ENCODE measurements at places on chromosomes 16 and 17.

- DNase-seq: no peak
Observed at GRCh38 chr17:9115214-9116191, 94.2 kb downstream of the NTN1 start.

DNA sequence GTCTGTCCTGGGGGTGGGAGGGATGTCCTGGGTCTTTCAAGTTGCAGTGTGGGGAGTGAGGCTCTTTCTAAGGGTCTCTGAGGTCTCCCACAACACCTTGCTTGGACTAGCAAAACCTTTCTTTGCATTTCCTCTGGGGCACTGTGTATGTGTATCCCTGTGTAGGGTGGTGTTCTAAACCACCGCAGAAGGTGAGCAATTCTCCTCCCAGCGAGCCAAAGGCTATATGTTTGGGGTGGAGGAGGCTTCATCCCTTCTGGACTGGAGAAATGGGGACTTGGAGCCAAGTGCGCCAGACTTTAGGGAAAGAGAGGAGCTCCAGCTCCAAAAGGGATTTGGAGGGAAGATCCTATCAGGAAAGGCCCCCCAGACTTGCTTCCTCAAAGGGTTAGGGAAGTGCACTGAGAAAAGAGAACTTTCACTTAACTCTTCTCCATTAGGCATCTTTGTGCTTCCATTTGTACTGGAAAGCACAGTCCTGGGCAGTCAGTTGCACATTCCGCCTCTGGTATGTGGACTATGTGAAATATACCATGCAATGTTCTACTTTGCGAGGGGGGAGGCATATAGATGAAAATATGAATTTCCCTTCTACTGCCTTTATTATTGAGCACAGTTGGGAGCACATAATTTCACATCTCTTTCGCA, 18.9 kb upstream of the HOXB9 start:
- DNase-seq: no peak

GRCh38 chr16:46658925-46659324, 30.1 kb downstream of the VPS35 start:
- DNase-seq: no peak

GRCh38 chr16:5062790-5063765, 2.7 kb downstream of the C16orf89 start:
- DNase-seq: no peak

- DNase-seq: no peak
Observed at GRCh38 chr17:74839990-74840852, 19.5 kb downstream of the GRIN2C start.

GRCh38 chr17:32319548-32319905, 22.4 kb downstream of the C17orf75 start:
- DNase-seq: no peak

DNA sequence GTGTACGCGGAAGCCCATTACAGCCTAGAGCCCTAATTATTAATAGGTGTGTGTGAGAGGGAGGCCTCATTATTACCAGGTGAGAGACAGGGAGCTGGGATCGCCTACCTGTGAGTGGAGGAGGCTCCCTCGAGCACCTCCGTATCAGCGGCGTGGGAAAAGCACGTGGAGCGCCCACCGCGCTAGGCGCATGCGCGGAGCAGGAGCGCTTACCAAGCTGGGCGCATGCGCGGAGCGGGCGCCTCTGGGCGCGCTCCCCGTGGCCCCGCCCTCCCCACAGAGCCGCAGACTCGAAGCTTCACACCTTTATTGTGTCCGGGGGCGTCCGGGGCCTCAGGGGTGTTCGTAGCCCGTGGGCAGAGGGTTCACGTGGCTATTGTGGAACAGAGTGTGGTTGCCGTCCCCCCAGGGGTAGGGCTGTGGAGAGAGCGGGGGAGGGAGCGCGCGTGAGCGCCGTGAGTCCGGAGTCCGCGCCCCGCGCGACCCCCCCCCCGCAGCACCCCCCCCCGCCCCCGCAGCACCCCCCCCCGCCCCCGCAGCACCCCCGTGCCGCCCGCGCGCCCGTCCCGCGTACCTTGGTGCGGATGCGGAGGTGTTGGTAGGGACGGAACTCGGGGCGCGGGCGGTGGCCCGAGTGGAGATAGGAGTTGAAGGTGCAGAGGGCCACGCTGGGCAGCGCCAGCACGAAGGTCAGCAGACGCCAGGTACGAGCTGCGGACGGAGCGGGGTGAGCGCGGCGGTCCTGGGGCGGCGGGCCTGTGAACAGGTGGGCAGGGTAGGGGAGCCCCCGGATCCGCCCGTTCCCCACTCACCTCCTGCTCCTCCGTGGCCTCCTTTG, 500 bp downstream of the COX6A2 start:
- peak; percentile 26 for DNase-seq

GRCh38 chr17:29561554-29562517, 5.0 kb downstream of the ABHD15 start:
- no peak for DNase-seq

GRCh38 chr17:78364436-78365281, 4.8 kb upstream of the SOCS3 start:
- DNase-seq: no peak

DNA sequence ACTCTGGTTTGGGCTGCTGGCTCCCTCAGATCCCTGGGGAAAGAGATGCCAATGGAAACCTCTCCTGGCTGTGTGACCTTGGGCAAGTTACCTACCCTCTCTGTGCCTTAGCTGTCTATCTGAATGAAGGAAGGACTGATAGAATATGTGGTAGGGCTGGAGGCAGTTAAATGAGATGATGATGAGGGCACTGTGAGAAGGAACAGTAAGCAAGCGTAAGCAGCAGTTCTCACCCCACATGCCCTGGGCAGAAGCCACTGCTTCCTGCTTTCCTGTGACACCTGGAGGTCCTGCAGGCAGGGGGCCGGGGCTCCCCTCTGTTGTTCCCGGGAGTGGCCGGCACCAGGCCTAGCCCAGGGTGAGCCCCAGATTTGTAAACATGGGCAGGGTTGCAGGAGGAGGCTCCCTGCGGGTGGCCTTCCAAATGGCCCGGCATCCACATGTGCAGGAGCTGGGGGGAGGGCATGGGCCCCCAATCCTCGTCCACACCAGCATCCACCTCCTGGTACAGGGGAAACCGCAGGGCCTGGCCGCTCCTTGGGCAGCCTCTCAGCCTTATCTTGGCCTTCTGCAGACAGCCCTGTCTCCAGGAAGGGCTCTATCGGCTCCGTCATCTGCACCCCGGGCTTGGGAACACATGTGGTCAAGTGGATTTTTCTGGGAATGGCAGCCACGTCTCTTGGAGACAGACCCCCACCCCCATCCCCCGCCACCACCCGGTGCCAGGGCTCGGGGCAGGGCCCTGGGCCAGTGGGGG, 235.6 kb upstream of the GSE1 start:
- DNase-seq: no peak

- DNase-seq: peak; percentile 65
Observed at GRCh38 chr16:88920618-88921590, 54.4 kb upstream of the PABPN1L start.

- DNase-seq: no peak
Observed at GRCh38 chr16:79067600-79067999, 532.9 kb downstream of the MAF start.

- no peak for DNase-seq
Observed at GRCh38 chr17:27975146-27976011, 67.1 kb upstream of the NLK start.

- no peak for DNase-seq
Observed at GRCh38 chr17:5669191-5669590, 84.9 kb upstream of the NLRP1 start.

DNA sequence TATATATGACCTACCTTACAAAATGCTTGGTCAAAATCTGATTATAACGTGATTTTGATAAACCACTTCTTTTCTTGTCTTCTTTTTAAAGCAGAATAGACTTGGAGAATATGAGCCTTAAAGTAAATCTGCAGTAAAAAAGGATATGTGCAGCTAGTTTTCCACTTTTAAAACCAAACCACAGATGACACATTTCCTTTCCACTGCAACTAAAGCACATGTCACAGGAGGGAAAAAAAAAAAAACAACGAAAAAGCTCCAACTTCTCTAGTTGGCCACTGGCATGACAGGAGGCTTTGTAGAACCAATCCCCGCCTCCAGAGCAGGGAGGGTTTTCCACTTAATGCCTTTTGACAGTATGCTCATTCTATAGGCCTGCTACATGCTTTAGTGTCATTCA, at the start of gene EVI2A:
Gene EVI2A, minus strand, starts transcription at position 142 of the 400 bp plus-strand sequence. CDS start 2,609 bp downstream, outside the sequence.
- no peak for DNase-seq

- DNase-seq: no peak
Observed at GRCh38 chr17:29592850-29593551, at the start of gene ANKRD13B. TSS of gene ANKRD13B (plus strand) at chr17:29593132. CDS start at chr17:29593622, 490 bp downstream.

- no peak for DNase-seq
Observed at GRCh38 chr16:27748868-27749546, 199.1 kb downstream of the KATNIP start.

DNA sequence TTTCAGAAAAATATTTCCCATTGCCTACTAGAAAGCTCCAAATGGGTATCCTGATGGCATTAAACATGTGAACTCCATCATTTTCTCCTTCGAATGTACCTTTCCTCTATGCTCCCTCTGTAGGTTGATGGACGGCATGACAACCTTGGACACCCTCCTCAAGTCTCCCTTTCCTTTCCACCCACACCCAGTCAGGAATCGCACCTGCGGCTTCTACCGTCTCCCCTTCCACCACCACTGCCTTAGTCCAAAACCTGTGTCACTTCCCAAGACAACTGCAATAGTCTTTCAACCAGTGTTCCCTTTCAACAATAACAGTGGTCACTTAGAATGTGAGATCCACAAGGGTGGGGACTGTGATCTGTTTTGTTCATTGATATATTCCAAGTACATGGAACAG, 233.1 kb upstream of the AXIN2 start:
- no peak for DNase-seq

GRCh38 chr17:61568219-61569072, 22.6 kb downstream of the NACA2 start:
- DNase-seq: no peak

DNA sequence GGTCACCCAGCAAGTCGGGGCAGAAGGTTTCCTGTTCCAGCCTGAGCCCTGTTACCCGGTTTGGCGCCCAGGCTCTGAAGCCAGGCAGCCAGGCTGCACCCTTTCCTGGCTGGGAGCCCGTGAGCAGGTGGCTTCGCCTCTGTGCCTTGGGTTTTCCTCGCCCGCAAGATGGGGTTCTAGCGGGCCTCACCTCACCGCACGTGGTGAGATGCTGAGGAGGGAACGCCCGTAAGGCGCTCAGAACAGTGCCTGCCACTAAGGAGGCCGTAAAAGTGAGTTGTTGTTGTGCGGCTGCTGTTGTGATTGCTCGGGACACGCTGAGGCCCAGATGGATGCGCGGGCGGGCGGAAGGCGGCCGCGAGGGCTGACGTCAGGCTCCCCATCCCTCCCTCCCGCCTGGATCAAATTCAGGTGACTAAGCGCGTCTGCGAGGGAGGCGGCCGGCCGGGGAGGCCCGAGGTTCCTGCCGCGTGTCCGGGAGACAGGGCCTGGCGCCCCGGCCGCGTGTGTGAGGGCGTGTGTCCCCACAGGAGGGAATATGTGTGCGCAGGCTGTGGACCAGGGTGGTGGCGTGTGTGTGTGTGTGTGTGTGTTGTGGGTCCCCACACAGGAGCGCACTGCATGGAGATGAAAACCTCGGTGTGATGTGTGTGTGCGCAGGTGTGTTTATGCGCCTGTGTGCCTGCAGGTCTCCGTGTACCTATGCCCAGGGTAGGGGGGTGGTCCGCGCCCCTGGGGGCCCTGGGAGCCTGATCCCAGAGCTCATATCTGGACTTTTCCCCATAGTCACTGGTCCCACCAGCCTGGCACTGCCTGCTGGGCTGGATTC, 4.3 kb downstream of the CAMKK1 start:
- no peak for DNase-seq

- peak; percentile 13 for DNase-seq
Observed at GRCh38 chr16:3776316-3776715, 59.0 kb upstream of the TRAP1 start.

GRCh38 chr17:19336938-19337711, 25.4 kb downstream of the B9D1 start:
- DNase-seq: peak; percentile 53

GRCh38 chr17:63696381-63696961, 3.5 kb downstream of the LIMD2 start:
- DNase-seq: no peak

DNA sequence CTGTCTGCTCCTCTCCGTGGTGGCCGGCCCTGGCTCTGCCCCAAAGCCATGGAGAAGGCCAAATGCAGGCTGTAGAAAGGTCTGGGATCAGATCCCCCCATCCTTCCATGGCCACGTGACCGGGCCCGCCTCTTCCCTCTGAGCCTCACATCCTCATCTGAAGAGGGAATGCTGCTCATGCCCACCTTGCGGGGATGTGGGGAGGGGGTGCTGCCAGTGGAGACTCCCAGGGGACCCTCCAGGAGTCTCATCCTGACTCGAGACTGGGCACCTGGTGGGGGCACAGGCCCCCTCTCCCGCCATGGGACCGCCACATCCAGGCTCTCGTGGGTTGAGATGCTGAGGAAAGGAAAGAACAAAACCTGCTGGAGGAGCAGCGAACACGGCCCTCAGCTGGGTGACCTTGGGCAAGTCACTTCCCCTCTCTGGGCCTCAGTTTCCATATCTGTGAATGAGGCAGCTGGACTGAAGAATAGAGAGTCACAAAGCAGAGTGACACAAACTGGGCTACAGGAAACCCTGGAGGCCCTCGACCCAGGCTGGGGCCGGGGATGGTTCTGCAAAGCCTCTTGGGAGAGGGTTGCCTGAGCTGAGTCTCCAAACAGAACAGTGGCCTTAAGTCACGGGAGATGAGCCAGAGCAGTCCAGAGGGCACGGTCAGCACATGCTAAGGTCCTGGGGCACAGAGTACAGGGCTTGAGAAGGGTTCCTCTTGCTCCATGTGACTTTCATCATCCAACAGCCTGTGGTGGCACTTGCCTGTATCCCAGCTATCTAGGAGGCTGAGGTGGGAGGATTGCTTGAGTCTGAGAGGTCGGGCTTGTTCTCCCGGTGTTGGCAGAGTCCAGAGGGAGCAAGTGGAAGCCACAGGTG, 30.1 kb downstream of the SOCS1 start:
- no peak for DNase-seq
